Left cardiac atrium (tissue), 4 donors: ENCODE measurements at places on chromosomes 3 and 15. TPM values are rescaled to one million over a fixed set of nuclear protein-coding genes. Genes with fewer than 3 reads are reported as not detected.

Gene CHST13
- 0.74 TPM for total RNA-seq

Gene MOBP
- not detected for total RNA-seq

Gene PCOLCE2
- total RNA-seq: 126 TPM

Gene RAB11A
- 202 TPM for total RNA-seq

Gene SHF
- total RNA-seq: 8.6 TPM
